ENCODE measurements at places on chromosomes 3 and 15.

DNA sequence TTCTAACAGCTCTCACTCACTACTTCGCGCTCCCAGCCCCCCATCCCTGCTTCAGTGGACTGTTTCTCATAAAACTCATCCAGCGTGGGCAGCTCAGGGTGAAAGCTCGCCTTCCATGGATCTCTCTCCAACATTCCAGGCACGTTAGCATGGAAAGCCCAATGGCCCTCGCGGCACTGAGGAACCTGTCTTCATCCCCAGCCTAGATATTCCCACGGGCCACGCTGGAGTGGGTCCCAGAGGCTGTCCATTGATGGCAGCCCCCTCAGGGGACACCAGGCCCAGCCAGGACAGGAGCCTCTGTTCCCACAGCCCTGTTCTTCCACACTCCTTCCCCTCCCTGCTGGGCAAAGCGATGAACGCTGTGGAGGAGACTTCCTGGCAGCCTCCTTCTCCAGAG lies 121.1 kb downstream of the SEC22A start:
- no peak overlapping the region for H3K4me3 ChIP-seq
- DNase-seq: no peak

DNA sequence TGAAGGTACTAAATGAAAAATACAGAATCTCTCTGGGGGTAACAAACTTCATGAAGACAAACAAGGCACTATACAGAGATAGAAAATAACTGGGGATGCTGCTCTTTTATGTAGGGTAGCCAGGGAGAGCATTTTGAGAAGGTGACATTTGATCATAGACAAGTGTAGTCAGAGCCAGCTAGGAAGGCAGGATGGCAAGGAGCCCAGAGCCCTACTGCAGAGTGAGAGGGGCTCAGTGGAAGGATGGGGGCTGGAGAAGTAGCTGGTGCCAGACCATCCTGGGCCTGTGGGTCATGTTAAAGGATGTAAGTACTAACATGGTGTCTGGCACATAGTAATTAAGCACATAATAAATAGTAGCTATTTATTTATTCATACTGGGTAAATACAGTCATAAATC lies 133.6 kb downstream of the MEIS2 start:
- no peaks in the 10 kb centered on the region for H3K36me3 ChIP-seq
- no peaks in the 10 kb centered on the region for H3K27me3 ChIP-seq
- H3K4me1 ChIP-seq: no peaks in the 10 kb centered on the region
- no peak overlapping the region for H3K27ac ChIP-seq
- no peak overlapping the region for H3K4me3 ChIP-seq
- no peak for DNase-seq

GRCh38 chr15:90407871-90408317 lies 19.9 kb downstream of the IQGAP1 start:
- H3K36me3 ChIP-seq: no peaks in the 10 kb centered on the region
- no peak for DNase-seq
- peaks cover 77% of the 10 kb centered on the region for H3K4me1 ChIP-seq
- no peaks in the 10 kb centered on the region for H3K27me3 ChIP-seq

DNA sequence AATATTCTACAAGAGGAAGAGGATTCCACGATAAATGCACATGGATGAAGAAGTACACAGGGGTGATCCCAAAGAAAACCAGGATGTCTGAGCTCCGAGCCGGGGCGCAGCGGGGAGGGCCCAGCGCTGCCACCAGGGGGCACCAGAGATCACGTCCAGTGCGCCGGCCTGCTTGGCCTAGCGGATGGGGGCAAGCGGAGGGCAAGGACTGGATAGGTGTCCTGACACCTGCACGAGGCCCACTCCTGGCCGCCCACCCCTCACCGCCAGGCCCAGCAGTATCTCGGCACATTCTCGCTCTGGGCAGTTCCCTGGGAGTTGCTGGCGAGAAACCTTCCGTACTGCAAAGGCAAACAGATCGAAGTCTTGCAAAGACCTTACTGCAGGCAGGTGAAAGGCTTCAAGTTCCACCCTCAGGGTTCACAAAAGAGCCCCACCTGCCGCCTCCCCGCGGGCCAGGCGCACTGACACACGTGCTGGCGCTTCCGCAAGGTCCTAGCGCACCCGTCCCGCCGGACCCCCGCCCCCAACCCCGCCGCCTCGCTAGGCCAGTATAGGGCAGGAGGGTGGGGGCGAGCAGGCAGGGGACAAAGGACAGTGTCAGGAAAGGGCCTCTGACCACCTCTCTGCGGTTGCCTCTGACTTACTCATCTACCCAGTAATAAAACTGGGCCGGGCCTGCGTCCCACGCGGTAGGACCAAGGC lies 3.3 kb downstream of the ANKRD63 start:
- H3K36me3 ChIP-seq: no peaks in the 10 kb centered on the region
- H3K27me3 ChIP-seq: peaks cover 53% of the 10 kb centered on the region
- DNase-seq: peak; percentile 89
- peaks cover 26% of the 10 kb centered on the region for H3K4me1 ChIP-seq
- no peak overlapping the region for H3K27ac ChIP-seq
- no peak overlapping the region for H3K4me3 ChIP-seq

DNA sequence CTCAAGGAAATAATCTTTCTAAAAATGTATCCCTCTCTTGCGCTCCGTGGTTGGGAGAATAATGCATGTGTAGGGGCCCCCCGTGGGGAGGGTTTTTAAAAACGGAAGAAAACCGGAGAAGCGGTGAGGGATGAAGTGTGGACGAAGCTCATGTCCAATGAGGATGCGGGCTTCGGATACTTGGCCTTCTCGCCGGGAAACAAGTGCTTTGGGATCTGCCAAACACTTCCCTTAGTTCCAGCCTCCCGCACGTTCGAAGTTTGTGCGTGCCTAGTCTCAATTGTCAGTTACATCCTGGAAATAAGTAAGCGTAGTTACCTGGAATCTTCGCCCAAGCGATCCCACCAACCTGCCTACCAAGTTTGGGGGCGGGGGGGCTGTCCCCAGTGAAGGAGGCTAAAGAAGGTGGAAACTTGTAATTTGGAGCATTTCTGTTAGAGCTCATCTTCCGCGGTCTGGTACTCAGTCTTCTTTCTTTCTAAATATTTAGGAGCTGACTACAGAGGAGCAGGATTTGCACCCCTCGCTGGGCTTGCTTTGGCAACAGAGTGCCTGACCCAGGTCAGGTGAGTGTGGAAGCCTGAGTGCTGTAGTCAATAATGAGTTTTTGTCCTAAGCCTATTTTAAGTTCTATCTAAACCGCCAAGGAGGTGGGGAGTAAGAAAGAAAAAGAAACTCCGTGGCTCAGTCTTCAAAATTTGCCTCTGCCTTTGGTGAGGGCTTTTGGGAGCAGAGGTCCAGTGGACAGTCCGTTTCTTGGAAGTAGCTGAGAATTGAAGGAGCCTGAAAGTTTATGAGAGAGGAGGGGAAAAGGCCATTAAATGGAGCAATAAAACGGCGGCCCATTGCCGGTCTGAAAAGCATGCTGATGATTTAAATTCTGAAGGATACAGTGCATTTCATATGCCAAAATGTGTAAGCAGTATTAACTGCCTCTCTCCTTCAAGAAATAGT lies 1.1 kb downstream of the ITPR1 start:
- peak overlapping the region; percentile 73 for H3K27ac ChIP-seq
- DNase-seq: no peak
- H3K36me3 ChIP-seq: no peaks in the 10 kb centered on the region
- peaks cover 15% of the 10 kb centered on the region for H3K4me1 ChIP-seq
- peak overlapping the region; percentile 76 for H3K4me3 ChIP-seq

- no peak overlapping the region for H3K4me3 ChIP-seq
- no peak for DNase-seq
- no peaks in the 10 kb centered on the region for H3K4me1 ChIP-seq
- no peaks in the 10 kb centered on the region for H3K36me3 ChIP-seq
- H3K27me3 ChIP-seq: no peaks in the 10 kb centered on the region
Measured at GRCh38 chr3:96915445-96915844, 101.1 kb downstream of the EPHA6 start.

DNA sequence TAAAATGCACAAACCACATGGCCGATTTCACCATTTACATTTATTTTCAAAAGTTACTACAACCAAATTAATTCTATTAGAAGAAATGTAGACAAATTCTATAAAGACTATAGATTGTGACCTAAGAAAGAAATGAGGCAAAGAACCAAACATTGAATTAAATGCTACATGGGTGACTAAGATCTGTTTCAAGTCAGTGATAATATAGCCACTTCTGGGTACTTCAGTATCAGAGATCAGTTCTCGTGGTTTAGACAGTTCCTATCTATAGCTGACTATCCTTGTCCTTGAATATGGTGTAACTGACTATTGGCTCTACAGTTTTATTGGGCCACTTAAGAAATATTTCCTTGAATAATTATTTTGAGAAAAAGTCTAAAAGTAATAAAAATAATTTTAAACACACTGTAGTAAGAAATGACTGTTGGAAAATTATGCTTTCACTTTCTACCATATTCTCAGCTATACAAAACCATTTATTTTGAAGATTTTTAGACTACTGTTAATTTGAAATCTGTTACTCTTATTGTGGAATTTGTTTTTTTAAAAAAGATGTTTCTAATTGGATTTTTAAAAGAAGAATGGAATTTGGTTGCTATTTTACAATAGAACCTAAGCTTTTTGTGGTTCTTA lies 14.1 kb downstream of the KCNMB3 start:
- no peak overlapping the region for H3K27ac ChIP-seq
- H3K27me3 ChIP-seq: no peaks in the 10 kb centered on the region
- no peaks in the 10 kb centered on the region for H3K4me1 ChIP-seq
- no peak for DNase-seq

- no peaks in the 10 kb centered on the region for H3K27me3 ChIP-seq
- no peaks in the 10 kb centered on the region for H3K4me1 ChIP-seq
- H3K27ac ChIP-seq: no peak overlapping the region
- no peak overlapping the region for H3K4me3 ChIP-seq
- peaks cover 8% of the 10 kb centered on the region for H3K36me3 ChIP-seq
Measured at GRCh38 chr3:125309476-125309875, 65.6 kb downstream of the ZNF148 start.

DNA sequence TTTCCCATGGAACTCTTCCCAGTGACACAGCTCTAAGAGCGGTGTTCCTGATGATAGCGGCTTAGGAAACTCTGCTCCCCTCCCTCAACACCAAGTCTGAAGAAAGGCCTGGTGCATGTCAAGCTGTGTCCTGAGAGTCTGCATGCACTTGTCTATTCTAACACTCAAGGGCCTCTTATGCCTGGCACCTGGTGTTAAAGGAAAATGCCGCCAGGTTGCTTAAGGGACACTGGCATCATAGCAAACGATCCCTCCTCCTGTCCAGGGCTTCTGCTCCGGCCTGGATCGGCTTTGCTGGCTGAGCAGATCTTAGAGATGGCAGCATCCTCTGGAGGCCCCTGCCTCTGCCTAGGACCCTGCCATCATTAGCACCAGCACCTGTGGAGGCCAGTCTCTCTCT lies 121.7 kb downstream of the MEGF11 start:
- no peak overlapping the region for H3K4me3 ChIP-seq
- no peak overlapping the region for H3K27ac ChIP-seq
- no peak for DNase-seq
- H3K27me3 ChIP-seq: no peaks in the 10 kb centered on the region
- no peaks in the 10 kb centered on the region for H3K36me3 ChIP-seq
- peaks cover 3% of the 10 kb centered on the region for H3K4me1 ChIP-seq

DNA sequence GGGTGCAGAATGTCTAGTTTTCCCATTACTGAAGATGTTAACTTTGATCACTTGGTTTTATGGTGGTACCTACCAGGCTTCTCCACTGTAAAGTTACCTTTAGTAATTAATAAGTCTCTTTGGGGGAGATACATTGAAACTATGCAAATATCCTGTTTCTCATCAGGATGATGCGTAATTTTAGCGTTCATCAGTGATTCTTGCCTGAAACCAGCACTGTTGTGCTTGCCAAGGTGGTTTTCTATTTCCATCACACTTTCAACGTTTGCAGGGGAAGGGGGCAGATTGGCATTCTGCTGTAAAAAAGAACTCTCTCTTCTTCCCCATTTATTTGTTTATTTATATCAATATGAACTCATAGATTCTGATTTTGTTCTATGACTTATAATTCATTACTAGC lies 61.0 kb downstream of the SSR3 start:
- H3K27me3 ChIP-seq: no peaks in the 10 kb centered on the region
- H3K4me3 ChIP-seq: no peak overlapping the region
- no peaks in the 10 kb centered on the region for H3K4me1 ChIP-seq
- H3K36me3 ChIP-seq: no peaks in the 10 kb centered on the region
- no peak overlapping the region for H3K27ac ChIP-seq

DNA sequence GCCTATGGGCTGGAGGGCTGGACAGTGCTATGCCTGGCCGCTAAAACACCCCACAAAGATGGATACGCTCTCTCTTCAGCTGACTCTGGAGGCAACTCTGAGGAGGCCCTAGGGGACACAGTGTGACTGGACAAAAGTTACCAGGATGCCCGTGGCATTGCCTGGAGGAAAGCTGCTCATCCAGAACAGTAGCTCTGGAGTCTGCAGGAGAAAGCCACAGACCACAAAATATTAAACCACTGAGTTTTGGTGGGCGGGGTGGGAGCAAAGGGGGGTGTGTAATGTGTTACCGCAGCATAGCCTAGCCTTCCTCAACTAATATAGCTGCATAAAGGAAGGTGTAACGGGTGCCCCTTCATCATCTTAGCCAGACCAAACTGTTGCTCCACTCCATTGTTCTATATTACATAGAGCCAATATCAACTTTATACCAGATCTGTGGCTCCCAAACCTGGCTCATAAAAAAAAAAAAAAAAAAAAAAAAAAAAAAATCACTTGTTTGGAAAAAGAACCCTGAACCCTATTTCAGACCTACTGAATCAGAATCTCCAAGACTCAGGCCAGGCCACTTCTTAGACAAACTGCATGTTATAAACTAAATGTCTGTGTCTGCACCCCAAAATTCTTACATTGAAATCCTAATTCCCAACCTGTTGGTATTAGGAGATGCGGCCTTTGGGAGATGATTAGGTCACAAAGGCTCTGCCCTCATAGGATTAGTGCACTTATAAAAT lies 132.6 kb downstream of the TNIK start:
- DNase-seq: no peak
- H3K27ac ChIP-seq: no peak overlapping the region
- no peak overlapping the region for H3K4me3 ChIP-seq
- H3K36me3 ChIP-seq: no peaks in the 10 kb centered on the region

DNA sequence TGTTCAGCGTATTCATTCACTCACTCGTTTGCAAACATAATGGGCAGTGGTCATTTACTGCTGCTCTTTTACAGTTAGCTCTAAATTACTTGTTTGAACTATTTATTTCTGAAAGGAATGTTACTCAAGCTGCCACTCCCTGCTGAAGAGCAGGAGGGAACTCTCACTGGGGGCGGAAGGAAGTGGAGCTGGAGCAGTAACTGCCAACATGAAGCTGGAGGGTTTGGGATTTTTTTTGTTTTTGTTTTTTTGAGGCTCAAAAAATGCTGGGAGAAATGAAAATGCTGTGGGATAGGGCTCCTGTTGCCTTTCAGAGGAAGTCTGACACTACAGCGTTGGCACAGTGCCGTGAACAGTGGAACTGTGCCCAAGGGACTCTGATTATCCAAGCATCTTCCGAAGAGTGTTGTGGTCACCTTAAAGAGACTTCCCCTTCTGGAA lies 44.1 kb downstream of the SENP2 start:
- H3K4me1 ChIP-seq: peaks cover 20% of the 10 kb centered on the region
- H3K4me3 ChIP-seq: no peak overlapping the region
- H3K27me3 ChIP-seq: no peaks in the 10 kb centered on the region

- H3K27me3 ChIP-seq: no peaks in the 10 kb centered on the region
- H3K36me3 ChIP-seq: no peaks in the 10 kb centered on the region
- DNase-seq: peak; percentile 63
- H3K4me1 ChIP-seq: peaks cover 73% of the 10 kb centered on the region
- H3K4me3 ChIP-seq: no peak overlapping the region
- peak overlapping the region; percentile 99 for H3K27ac ChIP-seq
Measured at GRCh38 chr3:129622933-129623332, 16.5 kb upstream of the PLXND1 start.
